ENCODE measurements at places on chromosomes 6 and 20.

- no peak for DNase-seq
Measured at GRCh38 chr6:144769142-144769541, 484.0 kb downstream of the UTRN start.

- DNase-seq = no peak
Measured at GRCh38 chr6:151675746-151676459, 131.6 kb upstream of the ESR1 start.

DNA sequence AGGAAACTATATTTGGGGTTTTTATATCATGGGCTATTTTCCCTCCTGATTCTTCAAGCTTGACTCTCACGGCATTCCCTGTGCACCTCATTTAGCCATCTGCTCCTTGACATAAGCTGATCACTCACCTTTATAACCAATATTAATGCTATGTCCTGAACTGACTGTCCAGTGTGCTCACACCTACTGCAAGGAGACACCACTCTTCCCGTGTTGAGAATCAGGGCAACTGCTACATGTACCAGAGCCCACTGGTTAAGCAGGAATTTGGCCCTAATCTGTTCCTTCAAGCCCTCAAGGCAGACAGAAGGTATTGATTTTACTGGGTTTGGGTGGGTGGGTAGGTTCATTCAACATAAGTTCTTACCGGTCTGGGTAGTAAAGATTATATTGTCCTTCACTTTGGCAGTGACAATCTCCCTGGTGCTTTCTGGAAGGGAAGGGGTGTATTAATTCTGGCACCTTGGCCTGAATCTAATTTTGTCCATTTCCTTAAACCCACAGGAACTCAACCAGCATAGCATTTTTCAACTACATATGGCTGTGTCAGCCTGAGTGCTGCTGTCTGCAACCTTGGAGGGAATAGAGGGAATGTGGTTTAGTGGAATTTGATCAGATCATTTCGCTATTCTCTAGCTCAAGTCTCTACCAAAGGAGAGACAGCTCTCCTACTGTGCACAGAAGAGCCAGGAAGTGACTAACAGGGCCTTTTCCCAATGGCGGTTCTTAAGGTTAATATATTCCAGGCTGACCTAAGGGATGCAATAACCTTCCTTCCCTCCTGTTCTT is 293.2 kb downstream of the BTBD9 start:
- DNase-seq = no peak

DNA sequence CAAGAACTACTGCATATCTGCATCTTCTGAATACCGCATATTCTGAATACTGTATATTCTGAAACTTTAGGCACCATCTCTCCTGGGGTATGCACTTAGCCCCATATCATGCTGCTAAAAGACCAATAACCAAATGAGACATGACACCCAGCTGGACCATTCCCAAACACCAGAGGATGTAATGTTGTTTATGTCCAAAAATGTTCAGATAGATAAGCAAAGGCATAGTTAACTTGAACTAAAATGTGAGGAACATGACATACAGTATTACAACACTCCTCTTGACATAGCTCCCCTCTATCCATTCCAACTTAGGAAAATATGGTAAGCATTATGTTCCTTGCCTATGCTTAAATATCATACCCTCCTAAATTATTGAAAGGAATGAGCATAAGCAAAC is 127.3 kb downstream of the TENT5A start:
- DNase-seq = no peak

GRCh38 chr20:46057856-46058598 is 29.0 kb downstream of the SLC12A5 start:
- DNase-seq = no peak

DNA sequence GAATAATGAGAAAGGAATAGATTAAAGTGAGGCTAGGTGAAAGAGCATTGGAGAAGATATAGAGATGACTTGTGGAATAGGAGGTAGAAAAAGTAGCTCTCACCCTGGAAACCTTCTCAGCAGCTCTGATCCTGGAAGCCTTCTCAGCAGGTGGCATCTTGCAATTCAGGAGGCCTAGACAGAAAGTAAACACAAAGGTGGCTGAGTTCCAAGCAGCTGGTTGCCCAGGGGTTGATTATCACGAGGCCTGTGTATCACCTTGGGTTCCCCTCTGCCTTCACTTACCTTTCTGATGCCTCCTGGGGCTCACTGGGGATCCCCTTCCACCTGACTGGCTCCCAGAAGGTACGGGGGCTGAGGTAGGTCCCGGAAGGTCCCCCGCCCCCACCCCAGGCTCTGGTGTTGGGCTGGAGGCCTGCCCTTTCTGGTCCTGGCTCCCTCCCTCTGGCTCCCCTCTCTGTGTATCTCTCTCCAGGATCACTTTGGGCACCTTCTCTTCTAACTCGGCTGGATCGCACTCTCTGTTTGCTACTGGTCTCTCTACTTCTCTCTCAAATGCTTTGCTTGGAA is 9.7 kb downstream of the MDC1 start:
- no peak for DNase-seq

- DNase-seq = no peak
Measured at GRCh38 chr20:15317546-15318232, 980.3 kb upstream of the FLRT3 start.
